Osteoblast (primary cell): ENCODE measurements at places on chromosomes 4 and X.

- DNase-seq, result no peak
These were observed 214.6 kb upstream of the MAB21L2 start for GRCh38 chr4:150367326-150367725.

GRCh38 chr4:85774000-85774399 lies 299.1 kb downstream of the ARHGAP24 start:
- DNase-seq, result no peak

DNA sequence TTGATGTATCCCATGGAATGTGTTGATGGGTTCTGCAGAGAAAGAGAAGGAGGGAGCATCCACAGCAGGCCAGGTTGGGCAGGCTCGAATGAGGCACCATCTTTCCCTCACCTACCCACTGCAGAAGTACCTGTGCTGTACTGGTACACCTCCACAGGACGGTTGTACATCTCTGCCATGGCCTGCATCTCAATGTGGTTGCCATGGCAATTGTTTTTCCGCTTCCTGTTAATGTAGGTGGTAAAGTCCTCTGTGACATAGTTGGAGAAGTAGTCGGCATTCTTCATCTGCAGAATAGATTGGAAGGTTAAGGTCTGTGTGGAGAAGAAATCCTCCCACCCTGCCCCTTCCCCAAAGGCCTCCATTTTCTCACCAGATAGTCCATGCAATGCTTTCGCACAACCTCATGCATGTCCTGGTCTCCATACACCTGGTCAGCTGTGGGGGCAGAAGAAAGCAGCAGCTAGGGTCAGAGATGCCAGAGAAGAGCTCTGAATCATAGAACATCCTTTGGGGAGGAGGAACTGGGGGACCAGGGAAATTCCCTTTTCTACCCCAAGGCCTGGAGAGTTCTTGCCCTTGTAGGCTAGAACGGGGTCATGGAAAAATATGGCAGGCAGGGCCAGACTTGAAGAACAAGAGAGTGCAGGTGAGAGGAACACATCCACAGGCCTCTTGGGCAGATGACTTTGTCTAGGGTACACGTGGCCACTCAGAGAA lies 15.9 kb upstream of the PIM2 start:
- no peak for DNase-seq

GRCh38 chr4:3225936-3226335 lies 23.0 kb upstream of the MSANTD1 start:
- peak; percentile 75 for DNase-seq

GRCh38 chrX:41875142-41875541 lies 48.2 kb downstream of the CASK start:
- DNase-seq, result no peak

DNA sequence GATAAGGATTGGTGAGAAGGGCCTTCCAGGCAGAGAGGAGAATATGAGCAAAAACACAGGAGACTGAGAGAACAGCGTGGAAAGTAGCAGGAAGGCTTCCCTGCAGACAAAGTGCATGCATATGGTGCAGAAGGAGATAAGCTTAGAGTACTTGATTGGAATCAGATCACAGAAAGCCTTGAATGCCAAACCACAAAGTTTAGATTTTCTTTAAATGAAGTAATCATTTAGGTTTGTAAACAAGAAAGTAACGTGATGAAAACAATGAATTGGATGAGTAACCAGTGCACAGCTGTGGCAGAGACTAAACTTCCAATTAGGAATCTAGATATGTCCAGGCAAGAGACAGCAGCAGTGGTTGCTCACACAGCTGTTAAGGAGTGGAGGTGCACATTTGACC lies 83.8 kb upstream of the C1QTNF7 start:
- DNase-seq, result no peak

GRCh38 chr4:63563288-63564014 lies 845.8 kb downstream of the TECRL start:
- DNase-seq, result no peak

GRCh38 chr4:157558016-157558415 lies 337.5 kb downstream of the GRIA2 start:
- no peak for DNase-seq

GRCh38 chrX:139787601-139788000 lies 79.6 kb upstream of the MCF2 start:
- no peak for DNase-seq

- DNase-seq, result no peak
These were observed 204.9 kb downstream of the SMARCA1 start for GRCh38 chrX:129318375-129318774.

GRCh38 chr4:6763330-6763851 lies 19.1 kb upstream of the KIAA0232 start:
- DNase-seq, result peak; percentile 77

- no peak for DNase-seq
These were observed 1492.7 kb upstream of the IGFBP7 start for GRCh38 chr4:58602731-58603359.

- peak; percentile 74 for DNase-seq
These were observed 1.9 kb downstream of the PHOX2B start for GRCh38 chr4:41746440-41747229.

DNA sequence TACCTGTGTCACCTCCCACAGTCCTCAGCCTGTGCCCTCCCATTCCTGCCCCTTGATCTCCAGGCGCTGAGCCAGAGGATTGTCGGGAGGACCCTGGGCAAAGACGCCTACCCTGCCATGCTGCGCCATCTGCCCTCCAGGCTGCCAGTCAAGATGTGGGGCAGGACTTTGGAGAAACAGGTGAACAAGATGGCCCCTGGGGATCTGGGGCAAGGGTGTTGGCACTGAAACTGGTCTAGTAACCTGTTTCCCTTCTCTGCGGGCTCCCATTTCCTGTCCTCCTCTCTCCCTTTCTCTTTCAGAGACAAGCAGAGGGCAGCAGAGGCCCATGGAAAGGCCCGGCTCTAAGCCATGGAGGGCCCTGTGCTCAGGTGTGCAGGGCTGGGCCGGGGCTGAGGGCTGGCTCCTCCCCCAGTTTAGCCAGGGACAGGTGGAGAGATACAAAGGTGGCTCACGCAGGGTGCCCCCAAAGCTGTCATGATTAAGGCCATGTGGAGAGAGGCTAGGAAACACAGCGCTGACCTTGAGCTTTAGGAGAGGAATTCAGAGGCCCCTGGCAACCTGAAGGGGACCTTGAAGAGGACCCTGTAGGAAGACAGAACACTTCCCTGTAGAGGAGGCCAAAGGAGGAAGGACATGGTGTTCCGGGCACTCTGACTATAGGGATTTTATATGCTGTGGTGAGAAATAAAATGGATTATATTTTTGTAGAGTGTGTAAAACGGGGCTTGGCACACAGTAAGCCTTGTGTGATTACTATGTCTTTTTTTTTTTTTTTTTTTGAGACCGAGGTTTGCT lies at the start of gene GLOD5:
GLOD5 (plus strand) TSS at position 74 of the 798 bp plus-strand sequence; CDS start at position 118, 44 bp downstream.
- DNase-seq, result no peak

DNA sequence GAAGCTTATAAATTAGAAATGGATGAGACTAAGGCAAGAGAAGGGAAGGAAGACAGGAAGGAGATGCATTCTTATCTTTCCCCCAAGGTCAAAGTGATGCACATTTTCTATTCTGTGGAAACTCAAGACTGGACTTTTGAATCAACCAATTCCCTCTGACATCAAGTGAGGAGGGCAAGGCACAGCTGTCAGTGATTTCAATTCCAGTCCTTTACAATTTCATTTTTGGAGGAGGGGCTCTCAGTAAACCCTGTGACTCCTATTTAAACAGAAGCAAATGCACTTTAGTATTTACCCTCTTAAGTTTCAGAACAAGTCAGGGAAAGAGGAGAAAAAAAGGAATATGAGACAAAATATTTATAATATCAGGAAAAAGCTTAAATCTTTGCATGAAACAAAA lies 134.0 kb downstream of the MGST2 start:
- no peak for DNase-seq
